RKO (cell line): ENCODE measurements at places on chromosomes 3 and 15.

GRCh38 chr15:41501191-41501917, 7.7 kb downstream of the ITPKA start:
- DNase-seq, result no peak

DNA sequence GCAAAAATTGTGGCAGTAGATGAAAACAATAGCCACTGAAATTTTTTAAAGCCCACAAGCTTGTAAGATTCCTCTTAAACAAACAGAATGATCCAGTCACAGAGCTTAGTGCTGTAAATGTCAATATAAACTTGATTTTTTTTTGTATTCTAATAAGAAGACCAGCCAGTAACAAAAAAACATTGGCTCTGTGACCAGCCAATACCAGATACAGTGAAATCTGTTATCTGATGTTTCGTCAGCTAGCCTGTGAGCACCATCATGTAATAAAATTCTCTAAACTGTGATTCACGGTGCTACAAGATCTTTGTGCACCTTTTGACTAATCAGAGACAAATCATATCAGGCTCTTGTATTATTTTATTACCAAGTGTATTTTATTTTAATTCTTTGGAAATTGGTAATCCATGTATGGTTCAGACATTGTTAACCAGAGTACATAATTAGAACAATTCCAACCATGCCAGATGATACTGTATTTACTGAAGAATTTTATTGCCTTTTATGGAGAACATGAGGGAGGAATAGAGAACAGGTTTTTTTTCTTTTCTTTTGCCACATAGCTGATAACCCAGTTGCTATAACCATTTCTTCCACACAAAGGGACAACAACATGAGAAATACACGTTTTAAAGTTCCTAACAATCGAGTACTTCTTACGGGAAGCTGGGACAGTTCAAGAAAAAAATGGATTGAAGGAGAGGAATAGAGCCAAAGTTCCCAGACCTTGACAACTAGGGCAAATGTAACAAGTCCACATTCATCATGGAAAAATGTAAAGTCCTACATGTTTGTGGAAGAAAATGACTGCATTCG, 71.9 kb downstream of the FILIP1L start:
- DNase-seq, result peak; percentile 20

DNA sequence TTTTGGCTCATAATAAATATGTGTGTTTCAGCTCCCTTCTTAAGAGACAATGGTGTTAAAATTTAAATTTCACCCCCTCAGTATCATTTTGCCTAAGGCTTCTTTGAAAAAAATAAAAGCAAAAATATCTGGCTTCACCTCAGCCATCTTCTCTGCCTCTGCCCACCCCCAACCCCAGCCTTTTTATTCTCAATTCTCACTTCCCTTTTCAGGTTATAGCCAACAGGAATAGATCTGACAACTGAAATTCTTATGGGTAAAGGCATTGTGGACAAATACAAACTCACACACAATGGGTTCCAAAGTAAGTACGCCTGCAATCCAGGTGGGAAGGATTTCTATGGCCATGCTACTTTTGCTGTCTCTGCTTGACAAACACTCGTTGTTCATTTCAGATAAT, 399.0 kb upstream of the ARRDC4 start:
- no peak for DNase-seq

- no peak for DNase-seq
These were observed 132.5 kb downstream of the FOXP1 start for GRCh38 chr3:71451060-71451459.

DNA sequence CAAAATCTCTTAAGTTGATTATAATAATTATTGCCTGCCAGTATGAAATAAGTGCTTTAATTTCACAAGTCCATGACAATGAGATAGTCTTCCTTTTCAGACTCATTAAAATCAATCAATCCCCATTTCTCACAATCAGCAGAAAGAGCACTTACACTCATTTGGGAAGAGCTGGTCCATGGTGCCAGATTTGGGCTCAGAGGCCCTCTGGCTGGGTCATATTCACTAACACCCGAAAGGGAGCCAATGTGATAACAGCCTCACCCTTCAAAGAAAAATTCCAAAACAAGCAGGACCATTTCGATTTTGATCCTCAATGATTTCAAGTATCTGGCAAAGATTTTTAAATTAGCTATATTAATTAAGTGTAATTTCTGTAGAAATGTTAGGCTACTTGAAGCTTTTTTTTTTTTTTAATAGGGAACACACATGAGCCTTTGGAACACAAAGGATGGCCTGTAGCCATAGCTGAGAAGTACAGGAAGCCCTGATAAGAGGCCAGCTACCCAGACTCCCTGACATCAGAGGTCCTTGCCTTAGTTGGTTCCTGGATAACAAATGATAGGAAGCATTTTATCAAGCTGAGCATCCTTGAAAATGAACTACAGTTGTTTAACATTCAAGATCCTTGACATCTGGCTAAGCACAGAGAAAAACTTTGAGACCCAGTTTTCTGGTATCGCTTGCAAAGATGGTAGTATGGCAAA, 17.1 kb downstream of the MCF2L2 start:
- no peak for DNase-seq

- no peak for DNase-seq
These were observed 323.6 kb upstream of the CTDSPL start for GRCh38 chr3:37537914-37538691.

DNA sequence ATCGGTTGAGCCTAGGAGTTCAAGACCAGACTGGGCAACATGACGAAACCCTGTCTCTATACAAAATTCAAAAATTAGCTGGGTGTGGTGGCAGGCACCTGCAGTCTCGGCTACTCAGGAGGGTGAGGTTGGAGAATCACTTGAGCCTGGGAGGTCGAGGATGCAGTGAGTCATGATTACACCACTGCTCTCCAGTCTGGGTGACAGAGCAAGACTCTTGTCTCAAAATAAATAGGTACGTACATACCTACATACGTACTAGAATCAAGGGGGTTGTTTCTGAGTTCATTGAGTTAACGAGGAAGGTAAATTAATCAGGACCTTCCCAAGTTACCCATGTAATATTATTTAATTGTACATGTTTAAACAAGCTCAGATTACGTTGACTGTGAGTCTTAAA, 97.5 kb downstream of the CHL1 start:
- DNase-seq, result no peak

GRCh38 chr3:149949181-149949580, 21.5 kb downstream of the PFN2 start:
- no peak for DNase-seq

GRCh38 chr15:63040509-63040908, 2.0 kb upstream of the TPM1 start:
- no peak for DNase-seq

- DNase-seq, result no peak
These were observed 46.0 kb downstream of the TSC22D2 start for GRCh38 chr3:150454085-150454484.

- no peak for DNase-seq
These were observed 393.2 kb downstream of the ERC2 start for GRCh38 chr3:56075089-56075488.

- no peak for DNase-seq
These were observed 243.3 kb upstream of the CCDC54 start for GRCh38 chr3:107133891-107134290.

DNA sequence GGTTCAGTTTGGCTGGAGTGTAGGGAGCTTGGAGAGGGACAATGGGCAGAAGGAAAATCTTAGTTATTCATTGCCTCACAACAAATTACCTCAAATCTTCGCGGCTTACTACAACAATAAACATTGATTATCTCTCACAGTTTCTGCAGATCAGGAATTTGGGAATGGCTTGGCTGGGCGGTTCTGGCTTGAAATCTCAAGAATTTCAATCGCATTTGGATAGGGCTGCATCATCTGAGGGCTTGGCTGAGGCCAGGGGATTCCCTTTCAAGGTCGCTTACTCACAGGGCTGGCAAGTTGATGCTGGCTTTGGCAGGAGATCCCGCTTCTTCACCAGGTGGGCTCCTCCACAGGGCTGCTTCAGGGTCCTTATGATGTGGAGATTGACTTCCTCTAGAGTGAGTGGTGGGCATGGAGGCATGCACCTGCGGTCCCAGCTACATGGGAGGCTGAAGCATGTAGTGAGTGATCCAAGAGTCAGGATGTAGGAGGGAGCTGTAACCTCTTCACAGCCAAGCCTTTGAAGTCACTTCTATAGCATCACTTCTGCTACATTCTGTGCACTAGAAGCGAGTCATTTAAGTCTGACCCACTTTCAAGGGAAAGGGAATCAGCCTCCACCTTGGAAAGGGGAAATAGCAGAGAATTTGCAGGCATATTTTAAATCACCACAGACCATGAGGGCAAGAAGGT, 63.1 kb downstream of the CDC25A start:
- DNase-seq, result no peak

DNA sequence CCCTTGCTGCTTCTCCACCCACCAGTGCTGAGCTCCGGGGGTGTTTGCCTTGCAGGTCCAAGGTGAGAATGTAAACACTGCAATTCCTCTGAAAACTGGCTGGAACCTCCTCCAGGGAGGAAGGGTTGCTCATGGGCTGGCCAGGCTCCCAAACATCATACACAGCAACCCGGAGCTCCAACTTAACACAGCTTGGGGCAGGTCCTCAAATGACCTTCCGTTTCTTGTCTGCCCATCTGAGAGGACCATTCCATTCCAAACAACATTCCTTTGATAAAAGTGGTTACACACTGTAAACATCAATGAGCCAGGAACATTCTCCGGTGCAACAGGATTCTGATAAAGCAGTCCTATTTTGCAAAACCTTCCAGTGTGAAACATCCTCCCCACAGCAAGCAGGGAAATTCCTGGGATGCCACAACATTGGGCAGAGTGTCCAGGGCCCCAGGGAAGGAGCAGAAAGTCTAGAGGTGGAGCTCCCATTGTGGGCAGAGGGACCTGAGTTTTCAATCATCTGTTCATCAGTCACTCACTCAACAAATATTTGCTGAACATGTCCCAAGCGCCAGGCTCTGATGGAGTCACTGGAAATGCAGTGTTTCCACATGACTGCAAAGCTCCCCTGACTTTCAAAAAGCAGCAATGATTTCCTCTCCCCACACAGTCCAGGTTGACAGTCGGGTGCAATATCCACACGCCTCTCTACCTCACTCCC, 7.3 kb upstream of the HEG1 start:
- DNase-seq, result no peak

GRCh38 chr3:45341876-45342275, 46.5 kb upstream of the LARS2 start:
- DNase-seq, result no peak

- DNase-seq, result no peak
These were observed 652 bp downstream of the ISLR2 start for GRCh38 chr15:74130849-74131627.

DNA sequence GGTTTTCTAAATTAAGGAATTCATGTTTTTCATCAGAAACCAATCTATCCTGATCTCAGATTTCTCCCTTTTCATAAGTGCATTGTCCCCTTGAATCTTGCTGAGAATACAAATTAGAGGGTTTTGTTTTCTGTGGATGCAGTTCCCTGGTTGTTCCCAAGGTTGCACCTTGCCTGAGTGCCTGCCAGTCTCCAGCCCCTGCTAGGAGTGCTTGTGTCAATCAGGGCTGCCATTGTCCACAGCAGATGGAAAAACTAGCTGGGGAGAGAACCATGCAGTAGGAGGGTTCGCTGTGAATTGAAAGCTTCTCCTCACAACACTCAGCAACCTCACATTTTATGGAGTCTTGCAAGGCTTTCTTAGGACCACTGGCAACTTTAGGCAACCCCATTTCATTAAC, 210.8 kb upstream of the CTNNB1 start:
- no peak for DNase-seq

DNA sequence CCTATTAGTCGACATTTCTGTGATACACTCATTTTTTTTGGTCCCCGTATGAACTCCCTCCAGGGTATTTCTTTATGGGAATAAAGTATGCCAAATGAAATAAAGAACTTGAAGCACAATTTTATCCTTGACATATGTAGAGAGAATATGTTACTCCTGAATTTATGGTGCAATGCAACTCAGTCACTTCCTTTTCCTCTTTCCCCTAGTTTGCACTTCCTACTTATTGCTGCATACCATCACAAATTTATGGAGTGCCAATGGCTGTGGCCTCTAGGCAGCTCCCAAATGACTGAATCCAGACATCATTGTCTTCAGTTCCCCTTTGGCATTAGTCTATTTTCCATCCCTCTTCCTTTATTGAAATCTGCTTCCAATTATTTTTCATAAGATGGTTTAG, 403.5 kb downstream of the FHIT start:
- DNase-seq, result no peak

- DNase-seq, result no peak
These were observed 13.8 kb upstream of the STARD5 start for GRCh38 chr15:81337713-81338157.

DNA sequence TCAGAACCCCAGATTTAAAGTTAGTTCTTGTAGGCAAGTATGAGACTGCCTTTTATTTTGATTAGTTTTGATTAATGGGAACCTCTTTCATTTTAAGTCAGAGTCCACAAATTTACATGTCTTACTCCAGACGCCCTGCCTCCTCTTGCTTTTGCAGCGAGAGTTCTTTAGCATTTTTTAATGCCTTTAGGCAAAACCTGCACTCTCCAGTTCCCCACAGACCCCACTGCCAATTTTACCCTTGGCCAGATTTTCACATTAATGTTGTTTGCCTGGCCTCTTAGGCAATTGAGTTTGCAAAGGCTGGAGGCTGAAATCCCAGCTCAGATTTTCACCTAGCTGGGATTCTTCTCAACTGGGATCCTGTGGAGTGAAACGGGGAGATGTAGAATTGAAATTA, 85.8 kb downstream of the GAP43 start:
- DNase-seq, result no peak

DNA sequence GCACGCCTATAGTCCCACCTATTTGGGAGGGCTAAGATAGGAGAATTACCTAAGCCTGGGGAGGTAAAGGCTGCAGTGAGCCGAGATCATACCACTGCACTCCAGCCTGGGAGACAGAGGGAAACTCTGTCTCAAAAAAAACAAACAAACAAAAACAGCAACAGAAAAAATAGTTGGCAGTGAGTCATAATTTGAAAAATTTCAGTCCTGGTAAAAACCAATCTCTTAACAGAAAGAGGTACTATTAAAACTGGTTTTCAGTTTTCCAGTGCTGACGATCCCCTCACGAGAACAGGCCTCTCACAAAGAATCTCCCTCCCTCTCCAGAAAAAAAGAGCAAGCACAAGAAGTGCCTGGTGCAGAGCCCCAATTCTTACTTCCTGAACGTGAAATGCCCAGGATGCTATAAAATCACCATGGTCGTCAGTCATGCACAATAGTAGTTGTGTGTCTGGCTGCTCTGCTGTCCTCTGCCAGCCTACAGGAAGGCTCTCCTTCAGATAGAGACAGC, 22.8 kb upstream of the MAP4 start:
- no peak for DNase-seq

DNA sequence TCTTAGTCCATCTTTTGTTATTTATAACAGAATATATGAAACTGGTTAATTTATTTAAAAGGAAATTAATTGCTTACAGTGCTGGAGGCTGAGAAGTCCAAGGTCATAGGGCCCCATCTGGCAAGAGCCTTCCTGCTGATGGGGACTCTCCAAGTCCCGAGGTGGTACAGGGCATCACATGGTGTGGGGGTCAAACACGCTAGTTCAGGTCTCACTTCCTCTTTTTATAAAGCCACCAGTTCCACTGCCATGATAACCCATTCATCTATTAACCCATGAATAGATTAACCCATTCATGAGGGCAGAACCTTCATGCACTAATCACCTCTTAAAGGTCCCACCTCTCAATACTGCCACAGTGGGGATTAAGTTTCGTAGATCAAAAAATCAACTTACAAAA, 659.3 kb downstream of the NAALADL2 start:
- no peak for DNase-seq
